Brain microvascular endothelial cell (primary cell): ENCODE measurements at places on chromosomes 1 and 21.

DNA sequence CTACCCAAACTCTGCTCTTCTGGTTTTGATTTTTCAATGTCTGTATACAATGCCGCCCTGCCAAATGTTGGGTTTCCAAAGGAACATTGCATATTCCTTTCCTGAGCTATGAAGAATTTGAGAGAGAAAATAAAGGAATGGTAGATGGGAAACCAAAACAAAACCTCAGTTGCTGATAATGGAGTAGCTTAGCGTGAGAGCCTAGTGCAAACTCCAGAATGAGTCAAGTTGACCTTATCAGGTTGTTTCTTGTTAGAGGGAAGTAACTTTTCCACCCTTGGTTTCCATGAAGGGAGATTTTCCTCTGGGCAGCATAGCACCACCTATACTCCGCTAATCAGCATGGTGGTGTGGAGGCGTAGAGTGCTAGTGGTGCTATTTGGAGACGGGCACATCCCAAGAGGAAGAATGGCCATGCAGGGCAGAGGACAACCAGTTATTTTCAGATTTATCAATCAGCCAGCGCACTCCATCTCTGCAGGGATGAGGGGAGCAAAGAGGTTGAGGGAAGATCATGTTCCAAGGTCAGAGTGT, 51.6 kb downstream of the BACH1 start:
- DNase-seq, result peak; percentile 63

DNA sequence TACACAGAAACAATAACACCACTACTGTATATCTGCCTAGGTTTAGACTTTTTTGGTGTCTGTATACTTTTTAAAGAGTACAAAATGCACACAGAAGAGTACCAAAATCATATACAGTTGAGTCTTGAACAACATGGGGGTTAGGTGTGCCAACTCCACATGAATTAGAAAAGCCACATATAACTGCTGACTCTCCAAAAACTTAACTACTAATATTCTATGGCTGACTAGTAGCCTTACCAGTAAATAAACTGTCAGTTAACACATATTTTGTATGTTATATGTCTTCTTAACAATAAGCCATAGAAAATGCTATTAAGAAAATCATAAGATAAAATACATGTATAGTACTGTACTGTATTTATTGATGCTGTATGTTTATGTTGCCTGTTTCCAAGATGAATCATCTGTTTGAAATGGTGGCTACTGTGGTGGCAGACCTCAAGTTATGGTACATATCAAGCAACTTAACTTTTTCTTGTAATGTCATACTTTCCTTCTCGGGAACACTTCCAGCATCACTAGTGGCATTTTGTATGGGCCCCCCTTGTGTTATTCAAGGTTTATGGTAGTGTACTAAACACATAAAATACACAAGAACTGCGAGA, 71.2 kb downstream of the LHX4 start:
- DNase-seq, result peak; percentile 50

GRCh38 chr1:245770156-245770555, 615.4 kb downstream of the KIF26B start:
- DNase-seq, result no peak

- peak; percentile 8 for DNase-seq
These were observed 397.9 kb downstream of the HHAT start for GRCh38 chr1:210726621-210727020.

DNA sequence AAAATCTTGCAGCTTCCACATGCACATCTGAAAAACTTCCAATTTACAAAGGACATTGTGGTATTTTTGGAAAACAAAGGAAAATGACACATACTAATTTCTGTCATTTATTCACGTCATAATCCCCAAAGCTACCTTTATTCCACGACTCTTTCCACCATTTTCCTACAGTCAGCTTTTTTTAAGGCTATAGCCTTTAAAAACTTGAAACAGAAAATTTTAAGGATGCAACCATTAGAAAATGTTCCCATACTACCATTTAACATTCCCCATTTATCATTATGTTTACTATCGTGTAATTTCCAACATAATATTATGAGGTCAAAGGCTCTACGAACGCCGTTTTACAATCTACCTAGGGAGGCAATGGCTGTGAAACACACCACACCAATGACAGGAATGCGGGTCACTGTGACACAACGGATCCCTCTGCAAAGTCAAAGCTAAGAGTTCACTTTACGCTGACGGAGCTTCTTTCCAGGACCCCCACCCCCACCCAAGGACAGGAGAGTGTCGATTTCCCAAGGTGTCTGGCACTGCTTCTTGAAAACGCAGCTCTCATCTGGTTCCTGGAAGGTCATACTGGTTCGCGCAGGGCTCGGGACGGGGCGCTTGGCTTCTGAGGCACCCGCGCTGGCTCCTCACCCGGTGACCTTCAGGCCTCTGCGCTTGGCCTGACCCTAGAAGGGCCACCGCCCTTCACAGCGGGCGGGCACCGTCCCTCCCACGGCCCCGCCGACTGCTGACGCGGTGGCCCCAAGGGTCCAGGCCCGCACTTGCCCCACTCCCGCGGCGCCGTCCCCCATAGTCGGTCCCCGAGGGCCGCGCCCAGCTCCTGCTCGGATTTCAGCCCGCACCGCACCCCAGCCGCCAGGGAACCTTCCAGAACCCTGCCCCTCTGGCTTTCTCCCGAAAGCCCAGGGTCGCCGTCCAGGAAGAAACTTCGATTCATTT, 50.5 kb upstream of the ATF3 start:
- DNase-seq, result no peak
